ENCODE measurements at places on chromosomes 16 and 17.

- DNase-seq, result no peak
These were observed 231.9 kb downstream of the SEC14L1 start for GRCh38 chr17:77372444-77373298.

DNA sequence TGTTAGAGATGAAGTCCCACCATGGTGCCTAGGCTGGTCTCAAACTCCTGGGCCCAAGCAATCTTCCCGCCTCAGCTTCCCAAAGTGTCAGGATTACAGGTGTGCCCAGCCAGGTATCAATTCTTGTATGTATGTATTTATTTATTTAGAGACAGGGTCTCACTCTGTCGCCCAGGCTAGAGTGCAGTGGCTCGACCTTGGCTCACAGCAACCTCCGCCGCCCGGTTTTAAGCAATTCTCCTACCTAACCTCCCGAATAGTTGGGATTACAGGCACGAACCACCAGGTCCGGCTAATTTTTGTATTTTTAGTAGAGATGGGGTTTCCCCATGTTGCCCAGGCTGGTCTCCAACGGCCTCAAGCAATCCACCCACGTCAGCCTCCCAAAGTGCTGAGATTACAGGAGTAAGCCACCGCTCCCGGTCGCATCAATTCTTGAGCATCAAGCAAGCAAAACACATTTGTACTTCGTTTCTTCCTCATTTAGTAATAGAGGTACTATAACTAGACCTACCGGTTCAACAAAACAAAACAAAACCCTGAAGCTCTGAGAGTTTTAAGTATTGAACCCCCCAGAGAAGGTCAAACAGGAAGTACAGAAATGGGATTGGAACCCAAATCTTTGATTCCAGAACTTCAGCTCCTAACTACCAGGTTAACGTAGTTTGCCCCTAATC lies 1.0 kb upstream of the ZNF500 start:
- no peak for DNase-seq

DNA sequence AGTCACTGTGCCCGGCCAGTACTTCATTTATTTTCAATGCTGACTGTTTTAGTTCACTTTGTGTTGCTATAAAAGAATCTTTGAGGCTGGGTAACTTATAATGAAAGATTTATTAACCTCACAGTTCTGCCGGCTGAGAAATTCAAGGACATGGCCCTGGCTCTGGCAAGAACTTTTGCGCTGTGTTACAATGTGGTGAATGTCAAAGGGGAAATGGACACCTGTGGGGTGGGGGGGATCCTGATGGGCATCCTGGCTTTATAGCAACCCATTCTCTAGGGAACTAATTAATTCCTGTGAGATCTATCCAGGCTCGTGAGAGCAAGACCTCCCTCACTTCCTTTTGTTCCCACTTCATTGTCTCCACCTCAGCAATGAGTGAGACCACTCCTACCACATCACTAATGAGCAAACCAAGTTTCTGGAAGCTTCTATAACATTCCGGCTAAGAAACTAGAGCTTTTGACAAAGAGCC lies 17.1 kb upstream of the CDH3 start:
- no peak for DNase-seq

DNA sequence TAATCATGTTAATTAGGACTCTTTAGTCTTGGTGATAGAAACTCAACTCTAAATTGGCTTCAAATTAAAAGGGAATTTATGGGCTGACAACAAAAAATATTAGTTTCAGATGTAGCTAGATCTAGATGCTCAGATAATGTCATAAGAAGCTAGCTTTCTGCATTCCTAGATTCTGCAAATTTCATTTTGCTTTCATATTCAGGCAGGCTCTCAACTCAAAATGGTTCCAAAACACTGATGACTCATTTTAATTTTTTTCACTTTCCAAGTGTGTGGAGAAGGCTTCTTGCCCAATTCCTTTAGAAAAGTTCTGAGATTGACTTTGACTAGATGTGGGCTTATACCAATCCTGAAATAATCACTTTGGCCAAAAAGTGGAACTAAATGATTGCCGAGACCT lies 236.7 kb upstream of the GOT2 start:
- no peak for DNase-seq

DNA sequence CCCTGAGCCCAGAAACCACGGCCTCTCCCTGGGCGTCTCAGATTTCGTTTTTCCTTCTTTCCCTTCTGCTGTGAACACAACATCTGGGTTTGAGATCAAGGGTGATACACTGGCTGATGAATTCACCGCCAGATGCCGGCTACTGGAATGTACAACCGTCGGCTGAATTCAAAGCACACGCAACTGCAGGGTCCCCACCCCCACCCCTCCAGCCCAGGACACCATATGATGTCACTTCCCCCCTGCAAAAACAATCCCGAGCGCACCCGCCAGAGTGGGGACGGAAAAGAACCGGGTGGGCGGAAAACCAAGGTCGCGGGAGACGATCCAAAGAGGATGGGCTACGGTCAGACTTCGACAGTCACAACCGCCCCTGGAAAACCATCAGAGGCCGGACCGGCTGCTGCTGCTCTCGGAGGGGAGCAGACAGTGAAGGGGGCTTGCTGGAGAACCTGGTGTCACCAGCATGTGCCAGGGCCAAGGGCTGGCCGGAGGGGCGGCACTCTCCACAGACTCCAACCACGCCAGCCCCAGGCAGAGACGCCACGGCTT lies 23.3 kb downstream of the CEP295NL start:
- no peak for DNase-seq
